ENCODE measurements at places on chromosomes 4 and X.
A peak's percentile ranks its signal among the peaks of the same experiment; 100 is the strongest.

DNA sequence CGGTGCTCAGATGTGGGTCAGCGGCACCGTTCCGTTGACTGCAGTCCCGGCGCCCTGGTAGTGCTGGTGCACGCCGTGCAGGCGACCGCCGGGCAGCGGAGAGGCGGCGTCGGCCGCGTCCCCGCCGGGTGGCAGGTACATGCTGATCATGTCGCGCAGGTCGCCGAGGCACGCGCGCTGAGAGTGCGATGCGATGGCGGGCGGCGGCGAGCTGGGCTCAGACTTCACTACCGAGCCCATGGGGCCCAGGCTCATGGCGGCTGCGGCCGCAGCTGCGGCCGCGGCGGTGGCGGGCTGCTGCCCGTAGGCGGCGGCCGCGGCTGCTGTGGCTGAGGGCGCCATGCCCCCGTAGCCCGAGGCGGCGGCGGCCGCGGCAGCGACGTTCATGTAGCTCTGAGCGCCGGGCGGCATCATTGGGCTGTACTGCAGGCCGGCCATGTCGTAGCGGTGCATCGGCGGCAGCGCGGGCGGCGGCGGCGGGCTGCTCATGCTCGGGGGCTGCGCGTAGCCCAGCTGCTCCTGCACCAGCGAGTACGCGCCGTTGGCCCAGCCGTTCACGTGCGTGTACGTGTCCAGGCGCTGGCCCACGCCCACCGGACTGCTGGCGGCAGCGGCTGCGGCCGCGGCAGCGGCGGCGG is 1.0 kb downstream of the SOX3 start:
- DNase-seq, result peak; percentile 23

- DNase-seq, result no peak
Measured at GRCh38 chr4:22802876-22803275, 110.1 kb downstream of the GBA3 start.

GRCh38 chrX:130086447-130087206 is 23.7 kb downstream of the ELF4 start:
- DNase-seq, result no peak

DNA sequence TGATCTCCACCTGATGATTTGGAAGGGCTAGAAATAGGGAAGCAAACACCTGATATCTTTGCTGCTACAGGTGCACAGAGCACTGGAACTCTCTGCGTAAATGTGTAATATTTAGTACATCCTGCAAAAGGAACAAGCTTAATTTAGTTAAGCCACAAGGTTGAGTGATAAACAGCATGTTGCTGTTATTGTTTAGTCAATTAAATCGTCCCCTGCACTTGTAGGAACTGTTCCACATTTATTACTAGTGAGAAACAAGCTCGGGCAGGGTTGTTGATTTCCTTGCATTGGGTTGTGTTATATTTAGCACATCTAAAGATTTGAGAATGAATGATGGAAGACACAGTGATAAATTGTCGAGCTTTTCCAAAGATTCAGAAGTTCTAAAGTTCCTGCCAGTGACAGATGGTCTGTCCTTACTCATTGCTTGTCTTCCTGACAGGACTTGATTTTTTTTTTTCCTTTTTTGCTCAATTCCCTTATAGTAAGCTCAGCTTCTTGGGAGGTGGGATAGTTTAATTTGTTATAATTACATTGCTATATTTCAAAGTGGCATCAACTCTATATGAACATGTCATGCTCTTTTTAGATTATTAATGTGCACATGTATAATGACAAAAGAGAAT is 627.0 kb upstream of the ATOH1 start:
- no peak for DNase-seq

GRCh38 chr4:36189511-36190226 is 54.6 kb downstream of the ARAP2 start:
- DNase-seq, result no peak

DNA sequence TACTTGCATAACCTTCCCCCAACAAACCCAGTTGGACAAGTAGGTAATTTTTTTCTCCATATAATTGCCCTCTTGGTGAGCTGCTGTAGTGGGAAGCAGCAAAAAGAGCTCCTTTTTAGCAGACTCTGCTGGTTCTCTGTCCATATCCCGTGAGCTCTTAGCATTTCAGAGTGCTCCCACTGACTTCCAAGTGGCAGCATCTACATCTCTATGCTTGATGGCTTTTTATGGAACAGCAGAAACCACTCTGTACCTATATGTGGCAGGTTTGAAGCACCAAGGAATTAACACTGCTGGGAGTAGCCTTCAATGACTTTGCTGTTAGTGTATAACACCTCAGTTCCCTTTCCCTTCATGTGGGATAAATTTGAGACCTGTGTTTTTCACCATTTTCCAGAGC is 168.4 kb upstream of the NHS start:
- no peak for DNase-seq

GRCh38 chrX:146409528-146409927 is 400.0 kb upstream of the CXorf51B start:
- no peak for DNase-seq

GRCh38 chrX:40243755-40244515 is 146.2 kb upstream of the BCOR start:
- peak; percentile 51 for DNase-seq

- DNase-seq, result no peak
Measured at GRCh38 chr4:787561-787981, 38.4 kb downstream of the CPLX1 start.

- no peak for DNase-seq
Measured at GRCh38 chr4:108888769-108889168, 125.9 kb upstream of the ETNPPL start.

DNA sequence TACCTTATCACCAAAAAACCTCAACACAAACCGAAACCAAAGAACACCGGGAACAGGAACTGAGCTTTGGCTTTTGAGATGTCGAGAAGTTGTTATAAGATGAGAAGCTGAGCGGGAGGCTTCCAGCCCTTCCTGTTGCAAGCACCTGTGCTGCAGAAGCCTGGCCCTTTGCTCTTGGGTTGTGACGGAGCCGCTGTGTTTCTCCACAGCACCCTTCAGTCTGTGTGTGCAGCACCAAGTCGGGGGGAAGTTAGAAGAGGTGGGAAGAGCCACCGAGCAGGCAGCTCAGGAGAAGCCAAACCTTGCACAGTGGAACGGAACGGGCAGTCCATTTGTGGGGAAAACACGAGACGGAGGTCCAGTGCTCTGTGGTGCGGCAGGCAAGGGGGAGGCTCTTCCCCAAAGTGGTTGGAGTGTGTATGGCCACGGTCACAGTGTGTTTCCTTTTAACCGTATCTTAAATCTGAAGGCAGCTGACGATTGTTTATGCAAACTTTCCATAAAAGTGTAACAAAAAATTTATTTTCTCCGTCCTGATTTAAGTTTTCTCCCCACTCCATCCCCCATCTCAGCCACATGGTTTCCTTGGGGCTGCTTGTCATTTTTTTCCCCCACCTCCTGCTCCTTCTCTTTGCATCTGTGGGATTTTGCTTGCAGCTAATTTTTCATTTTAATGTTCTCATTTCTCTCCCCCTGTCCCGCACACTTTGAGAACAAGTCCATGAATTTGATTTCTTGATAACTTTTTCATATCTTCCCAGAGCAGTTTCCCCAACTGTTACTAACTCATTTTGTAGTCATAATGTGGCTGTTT is 123.7 kb downstream of the STOX2 start:
- DNase-seq, result no peak

DNA sequence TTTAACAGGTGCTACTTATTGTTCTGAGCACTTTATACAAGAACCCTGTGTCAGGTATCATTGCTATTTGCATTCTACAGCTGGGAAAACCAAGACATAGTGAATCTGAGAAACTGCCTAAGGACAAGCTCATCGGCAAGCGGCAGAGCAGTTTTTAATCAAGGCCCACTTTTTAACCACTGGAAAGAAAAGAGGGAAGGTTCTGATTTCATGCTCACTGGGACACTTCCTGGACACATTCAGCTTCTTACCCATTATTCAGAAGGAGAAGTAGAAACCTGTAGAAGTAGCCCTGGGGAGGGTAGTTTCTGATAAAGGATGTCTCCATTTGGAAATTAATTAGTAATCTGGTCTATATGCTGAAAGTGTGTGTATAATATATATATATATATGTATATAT is 2.5 kb upstream of the LNX1 start:
- no peak for DNase-seq

- no peak for DNase-seq
Measured at GRCh38 chr4:142550965-142551364, 295.1 kb downstream of the INPP4B start.

DNA sequence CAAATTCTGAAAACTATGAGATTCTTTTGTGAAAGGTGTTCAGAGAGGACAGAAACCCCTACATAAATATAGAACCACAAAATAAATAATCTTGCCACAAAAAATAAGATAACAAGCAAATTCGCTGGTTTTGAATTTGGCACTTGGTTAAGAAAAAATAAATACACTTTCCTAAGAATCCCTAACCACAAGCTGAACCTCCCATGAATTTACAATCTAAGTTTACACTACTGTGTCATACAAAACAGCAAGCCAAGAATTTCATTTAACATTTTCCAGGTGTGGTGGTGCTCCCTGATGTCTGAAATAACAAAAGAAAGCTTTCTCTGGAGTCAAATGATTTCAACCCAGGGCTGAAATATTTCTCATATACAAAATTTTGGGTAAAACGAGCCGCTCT is 121.0 kb downstream of the KCNIP4 start:
- DNase-seq, result no peak

DNA sequence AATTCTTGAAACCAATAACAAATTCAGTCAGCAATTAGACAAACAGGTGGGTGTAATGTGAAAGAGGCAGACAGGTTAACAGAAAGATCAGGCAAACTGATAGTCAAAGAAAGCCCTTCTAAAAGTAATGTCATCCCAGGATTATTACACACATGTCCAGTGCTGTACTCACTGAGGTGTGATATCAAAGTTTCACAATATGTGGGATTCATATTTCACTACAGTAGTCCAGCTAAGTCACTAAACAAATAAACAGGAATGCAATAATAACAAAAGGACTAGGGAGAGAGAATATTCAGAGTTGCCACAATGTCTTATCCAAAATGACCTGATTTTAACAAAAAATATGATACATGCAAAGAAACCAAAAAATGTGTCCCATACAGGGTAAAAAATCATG is 787.5 kb downstream of the FSTL5 start:
- DNase-seq, result no peak

DNA sequence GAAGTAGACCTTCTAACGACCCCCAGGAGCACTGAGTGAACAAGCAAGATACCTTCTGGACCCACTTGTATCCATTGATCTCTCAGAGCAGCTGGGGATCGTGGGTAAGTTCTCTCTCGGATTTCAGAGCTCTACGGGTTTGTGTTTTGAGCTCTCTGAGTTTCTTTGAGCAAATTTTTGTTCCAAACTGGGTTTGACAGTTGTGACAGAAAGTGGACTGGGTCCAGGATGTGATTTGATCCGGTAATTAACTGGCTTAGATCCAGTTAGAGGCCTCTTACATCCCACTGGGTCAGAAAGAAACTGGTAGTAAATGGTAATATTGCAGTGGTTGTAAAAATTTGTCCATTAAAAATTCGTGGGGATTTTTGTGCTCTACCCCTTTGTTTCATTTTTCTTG is 459.2 kb downstream of the INPP4B start:
- DNase-seq, result no peak

- DNase-seq, result no peak
Measured at GRCh38 chr4:29043411-29043810, 1676.8 kb upstream of the PCDH7 start.

DNA sequence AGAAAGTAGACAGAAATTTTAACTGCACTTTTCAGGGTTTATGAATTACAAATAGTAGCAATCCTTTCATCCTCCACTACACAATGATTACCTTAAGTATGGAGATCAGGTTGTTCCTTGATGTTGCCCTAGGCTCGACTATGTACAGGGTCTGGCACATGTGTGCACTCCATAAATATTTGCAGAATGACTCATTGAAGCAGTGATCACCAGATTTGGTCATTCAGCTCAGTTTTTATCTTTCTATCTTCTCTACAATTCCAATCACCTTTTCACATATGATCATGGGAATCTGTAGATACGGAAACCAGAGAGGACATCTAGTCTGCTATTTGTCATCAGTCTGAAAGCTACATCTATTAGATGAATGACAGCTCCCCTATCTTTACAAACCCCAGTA is 171.7 kb upstream of the HCCS start:
- DNase-seq, result no peak

GRCh38 chr4:57369446-57369845 is 259.3 kb upstream of the IGFBP7 start:
- no peak for DNase-seq

GRCh38 chrX:118603981-118604380 is 108.4 kb downstream of the DOCK11 start:
- peak; percentile 44 for DNase-seq

DNA sequence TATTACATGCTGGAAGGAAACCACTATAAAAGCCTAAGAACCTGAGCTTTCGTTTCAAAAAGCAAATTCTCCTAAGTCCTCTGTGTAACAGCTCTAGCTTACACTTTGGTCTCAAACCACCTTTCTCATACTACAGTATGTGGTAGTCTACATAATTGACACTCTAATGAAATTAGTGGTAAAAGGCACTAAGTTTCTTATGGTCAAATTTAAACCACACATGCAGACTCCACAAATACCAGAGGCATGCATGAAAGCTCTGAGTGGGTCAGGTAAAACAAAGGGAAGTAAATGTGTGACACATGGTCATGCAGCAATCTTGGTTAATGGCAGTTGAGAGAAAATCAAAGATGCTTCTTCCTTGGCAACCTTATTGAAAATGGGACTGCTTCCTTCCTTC is 187.8 kb downstream of the CCNG2 start:
- DNase-seq, result no peak

DNA sequence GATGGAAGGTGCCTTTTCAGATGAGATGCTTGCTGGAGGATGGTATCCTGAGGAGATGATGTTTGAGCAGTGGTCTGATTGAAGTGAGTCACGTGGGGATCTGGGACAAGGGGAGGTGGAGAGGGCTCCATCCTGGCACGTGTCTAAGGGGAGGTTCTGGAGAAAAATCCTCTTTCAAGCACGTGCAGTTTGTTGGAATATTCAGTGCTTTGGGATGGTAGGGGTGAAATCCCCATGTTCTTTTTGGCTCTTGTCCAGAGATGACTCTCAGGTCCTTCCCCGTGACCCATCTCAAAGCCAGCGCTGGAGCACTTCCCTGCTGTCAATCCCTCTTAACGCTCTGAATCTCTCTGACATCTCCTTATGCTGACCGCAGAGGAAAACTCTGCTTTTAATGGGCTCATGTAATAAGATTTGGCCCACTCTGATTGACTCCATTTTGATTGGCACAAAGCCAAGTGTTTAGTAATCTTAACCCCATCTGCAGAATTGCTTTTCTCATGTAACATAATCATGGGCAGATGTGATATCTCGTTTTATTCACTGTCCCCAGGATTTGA is 10.8 kb upstream of the KLKB1 start:
- DNase-seq, result peak; percentile 91

DNA sequence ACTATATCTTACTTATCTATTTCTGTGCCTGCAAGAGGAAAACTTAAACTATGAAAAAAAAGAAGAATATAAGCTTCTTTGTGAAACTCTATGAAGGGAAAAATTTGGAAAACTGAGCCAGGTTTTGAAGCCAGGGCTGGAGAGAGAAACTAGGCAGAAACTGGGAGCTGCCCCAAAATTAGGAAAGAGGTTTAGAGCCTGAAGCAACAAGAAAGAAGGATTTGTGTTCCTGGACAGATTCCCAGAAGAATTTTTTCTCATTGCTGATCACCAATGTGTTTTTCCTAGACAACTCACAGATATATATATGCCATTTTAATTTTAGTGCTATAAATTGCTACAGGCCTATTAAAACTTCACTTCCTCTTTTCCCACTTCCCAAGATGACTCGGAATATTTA is 245.0 kb upstream of the GEMIN8 start:
- DNase-seq, result no peak
